ENCODE measurements at places on chromosomes 2 and 18. TPM values are rescaled to one million over a fixed set of nuclear protein-coding genes. Genes with fewer than 3 reads are reported as not detected.

GRCh38 chr2:229340086-229340760 is 69.1 kb upstream of the PID1 start:
- H3K27ac ChIP-seq, result no peak overlapping the region
- no peak overlapping the region for H3K4me3 ChIP-seq
- no peaks in the 10 kb centered on the region for H3K27me3 ChIP-seq

GRCh38 chr2:43461453-43462073 is 134.3 kb downstream of the THADA start:
- no peaks in the 10 kb centered on the region for H3K36me3 ChIP-seq
- no peaks in the 10 kb centered on the region for H3K27me3 ChIP-seq
- no peaks in the 10 kb centered on the region for H3K4me1 ChIP-seq
- H3K27ac ChIP-seq, result no peak overlapping the region
- H3K4me3 ChIP-seq, result no peak overlapping the region
- no peak for DNase-seq

CXCR2 gene
- not detected for total RNA-seq

DNA sequence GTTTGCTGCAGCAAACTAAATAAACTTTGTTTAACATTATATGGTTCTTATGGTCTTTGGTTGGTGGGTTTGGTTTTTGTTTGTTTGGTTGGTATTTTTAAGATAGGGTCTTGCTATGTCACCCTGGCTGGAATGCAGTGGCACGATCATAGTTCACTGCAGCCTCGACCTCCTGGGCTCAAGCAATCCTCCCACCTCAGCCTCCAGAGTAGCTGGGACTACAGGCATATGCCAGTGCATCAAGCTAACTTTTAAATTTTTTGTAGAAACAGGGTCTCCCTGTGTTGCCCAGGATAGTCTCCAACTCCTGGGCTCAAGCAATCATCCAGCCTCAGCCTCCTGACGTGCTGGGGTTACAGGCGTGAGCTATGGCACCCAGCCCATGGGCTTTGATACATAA is 7.1 kb upstream of the RPRD1A start:
- no peak overlapping the region for H3K27ac ChIP-seq
- H3K27me3 ChIP-seq, result no peaks in the 10 kb centered on the region
- no peak for DNase-seq
- no peaks in the 10 kb centered on the region for H3K36me3 ChIP-seq
- no peak overlapping the region for H3K4me3 ChIP-seq

GRCh38 chr2:55022476-55022875 is 27.8 kb downstream of the RTN4 start:
- no peak for DNase-seq
- H3K4me1 ChIP-seq, result peaks cover 42% of the 10 kb centered on the region
- no peak overlapping the region for H3K27ac ChIP-seq
- no peak overlapping the region for H3K4me3 ChIP-seq
- H3K27me3 ChIP-seq, result no peaks in the 10 kb centered on the region
- H3K36me3 ChIP-seq, result no peaks in the 10 kb centered on the region

DNA sequence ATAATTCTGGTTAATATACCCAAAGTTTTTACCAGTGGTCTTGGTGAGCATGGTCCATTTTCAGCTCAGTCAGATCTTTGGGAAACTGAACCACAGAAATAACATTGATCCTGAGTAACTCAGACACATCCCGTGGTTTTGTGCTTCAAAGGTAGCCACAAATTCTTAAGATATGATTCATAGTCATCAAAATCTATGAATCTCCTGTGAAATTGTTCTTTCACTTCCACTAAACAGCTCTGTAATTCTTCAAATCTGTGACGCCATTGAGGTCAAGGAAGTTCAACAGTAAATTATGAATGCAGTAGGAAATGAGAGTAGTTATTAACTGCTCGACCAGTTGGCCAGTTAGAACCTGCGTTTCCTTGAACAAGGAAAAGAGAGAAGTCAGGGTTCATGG is 147.3 kb downstream of the IRS1 start:
- H3K4me3 ChIP-seq, result no peak overlapping the region
- H3K36me3 ChIP-seq, result no peaks in the 10 kb centered on the region
- no peak for DNase-seq

CDH19 gene
- not detected for total RNA-seq

DNA sequence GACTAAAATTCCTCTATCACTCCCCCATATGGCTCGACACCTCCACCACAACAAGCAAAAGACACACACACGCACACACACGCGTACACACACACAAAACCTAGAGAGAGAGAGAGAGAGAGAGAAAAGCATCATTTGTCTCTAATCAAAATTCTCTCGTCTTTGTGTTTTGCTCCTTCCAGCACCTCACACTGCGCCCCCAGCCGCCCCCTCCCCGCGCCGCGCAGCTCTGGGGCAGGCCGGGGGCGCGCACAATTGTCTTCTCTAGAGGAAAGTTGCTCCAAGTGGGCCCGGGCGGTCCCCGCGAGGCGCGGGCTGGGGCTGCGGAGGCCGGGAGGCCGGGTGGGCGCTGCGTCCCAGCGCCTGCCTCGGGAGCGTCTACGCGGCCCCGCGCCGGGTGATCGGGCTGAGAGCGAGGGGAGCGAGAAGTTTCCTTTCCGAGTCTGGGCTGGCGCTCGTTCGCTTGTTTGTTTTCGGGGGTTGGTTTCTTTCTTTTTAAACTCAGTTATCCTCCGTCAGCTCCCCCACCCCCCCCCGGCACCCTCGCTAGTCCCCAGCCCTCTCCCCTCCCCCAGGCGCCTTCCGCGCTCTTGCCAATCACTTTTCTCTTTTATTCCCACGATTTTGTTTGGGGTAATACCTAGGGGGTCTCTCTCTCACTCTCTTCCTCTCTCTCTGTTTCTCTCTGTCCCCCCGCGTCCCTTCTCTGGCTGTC is 4.1 kb downstream of the ZEB2 start:
- H3K4me1 ChIP-seq, result peaks cover 43% of the 10 kb centered on the region
- H3K4me3 ChIP-seq, result peak overlapping the region; percentile 52
- H3K36me3 ChIP-seq, result no peaks in the 10 kb centered on the region
- peaks cover 29% of the 10 kb centered on the region for H3K27me3 ChIP-seq
- DNase-seq, result peak; percentile 68
- H3K27ac ChIP-seq, result peak overlapping the region; percentile 94

Data from CD8-positive, alpha-beta memory T cell (primary cell).